ENCODE measurements at places on chromosomes 16 and 17.

GRCh38 chr17:82807562-82807961, 32.3 kb downstream of the ZNF750 start:
- DNase-seq: no peak

- DNase-seq: no peak
Measured at GRCh38 chr16:86002178-86002900, 103.4 kb downstream of the IRF8 start.

DNA sequence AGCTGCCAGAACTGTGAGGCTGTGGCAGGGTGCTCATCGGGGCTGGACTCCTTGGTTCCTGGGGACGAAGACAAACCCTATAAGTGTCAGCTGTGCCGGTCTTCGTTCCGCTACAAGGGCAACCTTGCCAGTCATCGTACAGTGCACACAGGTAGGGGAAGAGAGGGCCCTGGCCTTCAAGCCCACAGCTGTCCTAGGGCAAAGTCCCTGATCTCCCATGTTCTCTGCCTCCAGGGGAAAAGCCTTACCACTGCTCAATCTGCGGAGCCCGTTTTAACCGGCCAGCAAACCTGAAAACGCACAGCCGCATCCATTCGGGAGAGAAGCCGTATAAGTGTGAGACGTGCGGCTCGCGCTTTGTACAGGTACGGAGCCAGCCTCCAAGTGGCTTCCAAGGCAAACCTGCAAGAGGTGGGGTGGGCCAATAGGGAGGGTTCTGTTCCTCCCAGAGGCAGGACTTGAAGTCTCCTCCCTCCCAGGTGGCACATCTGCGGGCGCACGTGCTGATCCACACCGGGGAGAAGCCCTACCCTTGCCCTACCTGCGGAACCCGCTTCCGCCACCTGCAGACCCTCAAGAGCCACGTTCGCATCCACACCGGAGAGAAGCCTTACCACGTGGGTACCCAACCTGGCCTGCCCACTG, 3.7 kb downstream of the BCL6B start:
- DNase-seq: no peak

GRCh38 chr16:3198334-3199072, 10.5 kb downstream of the OR1F1 start:
- no peak for DNase-seq

- DNase-seq: peak; percentile 44
Measured at GRCh38 chr17:73166731-73167581, 2.1 kb downstream of the SSTR2 start.

DNA sequence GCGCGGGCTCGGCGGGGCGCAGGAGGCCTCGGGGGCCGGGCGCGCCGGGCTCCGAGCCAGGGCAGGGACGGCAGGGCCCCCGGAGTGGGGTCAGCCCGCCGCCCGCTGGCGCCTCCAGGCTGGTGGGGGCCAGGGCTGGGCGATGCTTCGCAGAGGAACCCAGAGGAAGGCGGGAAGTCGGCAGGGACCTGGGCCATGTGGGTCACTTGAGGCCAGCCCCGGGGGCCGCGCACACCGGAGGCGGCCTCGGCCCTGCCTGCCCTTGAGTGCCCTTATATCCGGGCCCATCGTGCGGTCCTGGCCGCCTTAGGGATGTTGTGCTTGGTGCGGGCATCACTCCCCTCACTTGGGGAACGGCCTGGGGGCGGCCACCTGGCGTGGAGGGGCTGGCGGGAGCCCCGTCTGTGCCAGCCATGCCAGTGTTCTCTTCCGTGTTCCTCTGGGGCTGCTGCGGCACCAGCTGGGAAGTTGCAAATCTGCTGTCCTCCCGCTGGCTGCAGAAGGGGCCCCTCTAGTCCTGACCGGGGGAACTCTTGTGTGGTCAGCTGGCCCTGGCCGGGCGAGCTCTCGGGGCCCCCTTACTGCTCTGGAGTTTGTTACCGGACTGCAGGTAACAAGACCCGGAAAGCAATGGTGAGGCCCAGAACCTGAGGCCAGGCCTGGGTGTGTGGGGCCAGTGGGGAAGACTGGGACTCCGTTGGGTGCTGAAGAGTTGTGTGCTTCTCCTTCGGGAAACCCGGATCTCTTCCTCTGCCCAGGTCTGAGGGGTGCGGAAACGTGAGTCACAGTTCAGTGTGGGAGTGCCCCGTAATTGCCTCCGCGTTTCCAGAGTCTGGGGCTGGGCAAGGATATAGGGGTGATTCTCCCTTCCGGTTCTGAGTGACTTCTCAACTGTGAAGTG, 849 bp downstream of the CAPN15 start:
- DNase-seq: peak; percentile 60

DNA sequence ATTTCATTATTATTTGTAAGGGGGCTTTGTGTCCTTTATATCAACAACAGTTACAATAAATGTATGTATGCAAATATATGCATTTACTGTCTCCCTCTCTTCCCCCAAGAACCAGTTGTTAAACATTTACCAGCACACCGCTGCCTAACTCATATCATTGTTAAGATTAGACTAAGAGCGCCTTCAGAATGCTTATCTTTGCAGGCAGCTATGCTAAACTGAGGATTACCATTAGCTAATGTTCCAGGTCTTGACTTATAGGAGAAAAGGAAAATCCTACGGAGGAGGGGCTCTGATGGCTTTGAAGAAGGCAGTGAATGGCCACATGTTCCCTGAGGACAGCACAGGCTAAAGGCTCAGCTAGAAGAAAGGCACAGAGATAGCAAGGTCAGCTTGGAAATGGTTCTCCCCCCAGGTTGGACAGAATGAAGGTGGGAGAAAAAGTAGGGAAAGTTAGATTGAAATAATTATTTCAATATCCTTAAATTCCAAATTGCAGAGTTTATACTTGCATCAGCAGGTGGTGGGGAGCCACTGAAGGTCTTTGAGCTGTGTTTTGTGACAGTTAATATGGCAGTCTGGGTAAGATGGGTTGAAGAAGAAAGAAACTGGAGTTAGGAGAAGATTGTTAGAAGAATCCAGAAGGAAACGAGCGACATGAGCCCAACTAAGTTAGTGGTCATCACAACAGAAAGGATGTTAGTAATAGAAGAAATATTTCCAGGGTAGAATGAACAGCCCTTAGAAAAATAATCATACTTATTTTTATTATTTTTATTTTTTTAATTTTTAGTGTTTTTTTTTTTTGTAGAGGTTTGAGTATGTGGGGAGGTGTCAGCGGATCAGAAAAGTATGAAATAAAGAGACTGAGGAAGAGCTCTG, 87.0 kb upstream of the MAF start:
- DNase-seq: no peak

DNA sequence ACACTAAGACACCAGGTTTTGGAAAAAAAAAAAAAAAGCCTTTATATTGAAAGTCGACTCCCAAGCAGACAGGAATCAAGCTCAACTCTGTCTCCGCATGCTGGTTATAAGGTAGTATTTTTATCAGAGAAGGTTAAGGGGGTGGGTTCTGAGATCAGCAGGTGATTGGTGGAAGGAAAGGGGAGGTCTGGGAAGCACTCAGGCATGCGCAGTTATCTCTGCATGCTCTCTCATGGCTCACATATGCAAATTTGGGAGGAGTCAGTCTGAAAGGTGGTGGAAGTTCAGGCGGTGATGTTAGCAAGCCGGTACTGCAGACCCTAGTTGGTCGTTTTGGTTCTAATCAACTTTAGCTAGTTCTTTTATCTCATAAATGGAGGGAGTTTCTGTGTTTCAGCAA, 357.6 kb upstream of the C16orf82 start:
- DNase-seq: no peak

DNA sequence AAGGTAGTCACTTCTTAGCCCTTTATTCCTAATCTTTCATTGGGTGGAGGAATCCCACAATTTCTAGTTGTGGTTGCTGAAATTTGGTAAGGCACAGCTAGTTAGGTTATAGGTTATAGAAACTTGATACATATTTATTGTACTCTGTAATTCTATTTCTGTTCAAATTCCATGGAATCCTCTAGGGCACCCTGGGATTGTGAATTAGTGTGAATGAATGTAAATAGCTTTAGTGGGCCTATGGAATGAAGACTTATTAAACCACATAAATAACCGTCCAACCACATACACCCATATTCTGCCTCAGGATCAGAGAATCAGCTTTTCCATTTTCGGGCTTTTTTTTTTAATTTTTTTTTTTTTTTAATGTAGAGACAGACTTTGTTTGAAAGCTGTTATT, 9.2 kb downstream of the TANC2 start:
- DNase-seq: no peak

GRCh38 chr17:21171970-21172510, 41.9 kb downstream of the TMEM11 start:
- DNase-seq: no peak

- peak; percentile 69 for DNase-seq
Measured at GRCh38 chr17:18933102-18934058, 18.6 kb upstream of the SLC5A10 start.

DNA sequence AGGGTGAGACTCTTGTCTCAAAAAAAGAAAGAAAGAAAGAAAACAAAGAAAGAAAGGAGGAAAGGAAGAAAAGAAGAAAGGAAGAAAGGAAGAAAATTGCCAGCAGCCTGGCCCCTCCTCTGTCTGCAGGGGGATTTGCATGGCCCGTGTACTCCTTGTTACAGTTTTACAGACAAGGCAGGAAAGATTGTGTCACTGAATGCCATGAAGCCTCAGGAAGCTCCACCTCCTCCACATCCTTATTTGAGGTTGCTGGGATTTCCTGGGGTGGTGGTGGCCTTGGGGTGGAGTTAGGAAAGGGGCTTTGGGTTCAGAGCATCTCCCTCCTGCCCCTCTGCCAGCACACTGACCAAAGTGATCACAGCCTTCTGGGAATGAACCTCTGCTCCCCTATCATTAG, 23.6 kb downstream of the CFAP20 start:
- DNase-seq: no peak

DNA sequence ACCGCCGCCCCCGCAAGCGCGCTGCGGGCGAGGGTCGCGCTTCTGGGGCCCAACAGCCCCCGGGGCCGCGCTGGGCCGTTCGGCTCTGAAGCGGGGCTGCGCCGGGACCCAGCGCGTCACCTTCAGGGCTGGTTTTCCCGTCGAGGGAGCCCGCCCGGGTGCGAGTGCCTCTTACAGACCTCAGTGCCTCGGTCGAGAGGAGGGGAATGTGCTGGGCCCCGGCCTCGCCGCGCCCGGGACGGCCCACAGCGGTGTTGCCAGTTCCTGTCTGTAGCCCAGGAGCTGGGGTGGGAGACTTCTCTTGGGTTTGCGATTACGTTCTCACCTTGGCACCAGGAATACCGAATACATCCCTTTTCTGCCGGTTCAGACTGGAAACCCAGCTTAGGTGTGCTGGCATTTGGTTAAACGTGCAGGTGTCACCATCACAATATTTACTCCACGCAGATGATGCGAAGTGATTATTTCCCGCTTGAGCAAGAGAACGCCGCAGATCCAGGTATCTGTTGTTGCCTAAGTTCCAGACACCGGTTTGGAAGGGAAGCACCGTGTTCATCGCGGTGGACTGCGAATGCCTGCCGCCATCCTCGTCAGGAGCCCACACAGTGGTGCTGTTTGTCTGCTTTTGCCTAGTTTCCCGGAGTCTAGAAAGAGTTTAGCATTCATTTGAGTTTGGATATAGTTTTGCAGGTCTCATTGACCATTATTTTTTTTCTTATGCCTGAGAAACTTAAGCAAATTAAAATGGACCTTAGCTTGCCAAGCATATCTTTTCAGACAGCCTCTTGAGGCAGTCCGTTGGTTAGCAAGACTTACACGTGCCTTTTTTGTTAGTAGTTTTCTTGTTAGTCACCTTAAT, 914 bp downstream of the MAP1LC3B start:
- peak; percentile 36 for DNase-seq

GRCh38 chr16:74778646-74779045, 4.0 kb upstream of the FA2H start:
- DNase-seq: no peak

GRCh38 chr17:17320911-17321220, 17.7 kb downstream of the NT5M start:
- DNase-seq: no peak

- peak; percentile 32 for DNase-seq
Measured at GRCh38 chr16:85245307-85246172, 133.3 kb upstream of the CIBAR2 start.

GRCh38 chr16:65510850-65511249, 389.0 kb upstream of the CDH11 start:
- no peak for DNase-seq

- no peak for DNase-seq
Measured at GRCh38 chr17:35801583-35802224, 6.3 kb upstream of the MMP28 start.

DNA sequence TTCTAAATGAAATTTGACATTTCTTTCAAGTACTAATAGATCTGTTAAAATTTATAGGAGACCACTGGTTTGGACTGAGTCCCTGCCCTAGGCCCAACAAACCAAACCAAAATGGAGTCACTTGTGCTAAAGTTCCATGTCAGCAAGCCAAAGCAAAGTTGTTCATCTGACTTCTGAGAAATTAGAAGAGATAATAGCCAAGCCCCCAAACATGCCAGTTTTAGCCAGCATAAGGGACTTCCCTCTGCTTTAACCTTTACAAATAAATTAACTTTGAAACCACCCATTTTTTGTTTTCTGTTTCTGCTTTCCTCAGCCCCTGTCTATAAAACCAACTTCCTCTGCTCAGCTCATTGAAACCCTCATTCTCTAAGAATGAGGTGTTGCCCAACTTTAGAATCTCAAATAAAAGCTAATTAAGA, 18.9 kb downstream of the CDR2 start:
- peak; percentile 74 for DNase-seq

- DNase-seq: peak; percentile 87
Measured at GRCh38 chr17:8806926-8807550, 7.9 kb upstream of the MFSD6L start.

GRCh38 chr17:78781893-78782304, at the start of gene CYTH1:
TSS of gene CYTH1 (minus strand) at chr17:78782273. CDS start at chr17:78782223, 50 bp downstream.
- DNase-seq: no peak

DNA sequence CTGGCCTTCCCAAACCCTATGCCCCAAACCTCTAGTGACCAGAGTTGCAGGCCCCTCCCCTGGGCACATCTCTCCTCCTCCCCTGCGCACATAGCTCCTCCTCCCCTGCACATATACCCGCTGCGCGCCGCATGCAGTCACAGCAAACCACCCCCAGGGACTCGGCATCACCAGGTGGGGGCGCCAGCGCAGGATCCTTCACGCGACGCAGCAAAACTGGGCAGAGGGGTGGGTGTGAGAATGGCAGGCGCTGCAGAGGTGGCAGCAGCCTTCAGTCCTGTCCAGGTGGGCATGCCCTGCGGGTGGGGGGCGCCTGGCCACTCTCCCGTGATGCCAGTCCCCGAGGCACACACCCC, 5.6 kb downstream of the CORO6 start:
- peak; percentile 81 for DNase-seq

DNA sequence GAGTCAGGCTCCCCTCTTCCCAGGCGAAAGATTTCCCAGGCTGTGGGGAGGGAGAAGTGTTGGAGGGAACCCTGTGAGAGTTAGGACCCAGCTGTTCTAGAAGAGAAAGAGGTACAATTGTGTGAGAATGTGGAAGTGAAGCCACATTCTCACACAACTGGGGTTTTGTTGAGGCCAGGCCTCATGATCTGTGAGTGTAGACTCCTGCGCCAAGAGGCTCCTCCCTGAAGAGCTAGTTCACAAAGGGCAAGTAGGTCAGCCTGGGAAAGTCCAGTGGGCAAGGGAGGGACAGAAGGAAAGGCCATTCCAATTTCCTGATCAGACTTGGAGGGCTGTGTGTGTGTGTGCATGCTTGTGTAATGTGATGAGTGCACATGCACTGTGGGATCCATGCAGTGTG, 15.2 kb downstream of the CD300LF start:
- DNase-seq: peak; percentile 81

- no peak for DNase-seq
Measured at GRCh38 chr16:20844588-20844987, 38.3 kb downstream of the REXO5 start.

Measured in inflammatory macrophage treated with lipopolysaccharide for 4 hours (primary cell).